NCI-H187 treated with DMSO at 0.1 percent for 48 hours (cell line): ENCODE measurements at places on chromosomes 13 and 19.

DNA sequence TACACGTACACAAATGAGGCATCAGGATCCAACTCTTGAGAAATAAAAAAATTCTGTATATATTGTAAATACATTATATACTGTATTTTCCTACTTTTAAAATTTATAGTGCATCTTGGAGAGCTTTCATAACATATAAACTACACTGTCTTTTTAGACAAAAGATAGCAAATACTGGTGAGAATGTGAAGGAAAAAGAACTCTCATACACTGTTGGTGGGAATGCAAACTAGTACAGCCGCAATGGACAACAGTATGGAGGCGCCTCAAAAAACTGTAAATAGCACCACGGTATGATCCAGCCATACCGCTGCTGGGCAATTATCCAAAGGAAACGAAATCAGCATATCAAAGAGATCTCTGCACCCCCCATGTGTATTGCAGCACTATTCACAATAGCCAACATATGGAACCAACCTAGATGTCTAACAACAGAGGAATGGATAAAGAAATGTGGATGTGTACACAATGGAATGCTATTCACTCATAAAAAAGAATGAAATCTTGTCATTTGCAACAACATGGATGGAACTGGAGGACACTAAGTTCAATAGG lies 292.4 kb downstream of the EFNB2 start:
- DNase-seq: no peak

- no peak for DNase-seq
Observed at GRCh38 chr19:19162495-19162894, 7.6 kb downstream of the MEF2B start.

DNA sequence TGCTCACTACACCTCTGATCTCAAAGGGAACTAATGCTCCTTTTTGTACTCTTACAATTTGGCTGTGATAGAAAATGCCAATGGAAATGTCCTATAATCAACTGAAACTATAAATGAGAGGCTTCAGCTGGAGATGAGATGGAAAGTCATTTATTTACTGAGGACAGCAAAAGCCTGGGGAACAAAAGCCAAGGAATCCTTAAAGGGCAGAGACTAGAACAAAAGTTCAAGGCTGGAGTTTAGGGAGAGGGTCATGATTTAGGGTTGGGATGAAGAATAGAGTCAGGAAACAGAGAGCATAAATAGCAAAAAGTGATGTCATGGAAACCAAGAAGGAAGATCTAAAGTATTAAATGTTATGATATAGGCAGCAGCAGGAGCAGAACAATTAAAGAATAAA lies 401.1 kb downstream of the FGF14 start:
- no peak for DNase-seq

GRCh38 chr19:3193256-3194105 lies 7.8 kb downstream of the NCLN start:
- no peak for DNase-seq

GRCh38 chr13:74816737-74817136 lies 665.2 kb downstream of the TBC1D4 start:
- no peak for DNase-seq

DNA sequence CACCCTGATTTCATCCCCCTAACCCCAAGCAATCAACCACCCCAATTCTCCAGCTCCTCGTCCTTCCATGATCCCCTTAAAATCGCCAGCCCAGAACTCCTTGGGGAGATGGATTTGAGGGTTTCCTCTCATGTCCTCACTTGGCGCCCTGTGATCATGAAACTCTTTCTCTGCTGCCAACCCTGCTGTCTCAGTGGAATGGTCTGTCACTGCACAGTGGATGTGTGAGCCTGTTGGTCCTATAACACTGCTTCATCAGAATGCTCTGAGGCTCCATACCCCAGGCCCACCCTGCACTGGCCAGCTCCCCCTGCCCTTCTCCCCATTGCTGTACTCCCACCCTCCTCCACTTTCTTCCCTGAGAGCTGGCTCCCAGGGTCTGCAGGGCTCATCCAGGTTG lies 12.6 kb upstream of the ZNF792 start:
- DNase-seq: no peak

GRCh38 chr19:34667349-34668076 lies 9.4 kb downstream of the SCGB2B2 start:
- DNase-seq: peak; percentile 15

- DNase-seq: no peak
Observed at GRCh38 chr19:38409631-38410133, 6.8 kb downstream of the FAM98C start.

DNA sequence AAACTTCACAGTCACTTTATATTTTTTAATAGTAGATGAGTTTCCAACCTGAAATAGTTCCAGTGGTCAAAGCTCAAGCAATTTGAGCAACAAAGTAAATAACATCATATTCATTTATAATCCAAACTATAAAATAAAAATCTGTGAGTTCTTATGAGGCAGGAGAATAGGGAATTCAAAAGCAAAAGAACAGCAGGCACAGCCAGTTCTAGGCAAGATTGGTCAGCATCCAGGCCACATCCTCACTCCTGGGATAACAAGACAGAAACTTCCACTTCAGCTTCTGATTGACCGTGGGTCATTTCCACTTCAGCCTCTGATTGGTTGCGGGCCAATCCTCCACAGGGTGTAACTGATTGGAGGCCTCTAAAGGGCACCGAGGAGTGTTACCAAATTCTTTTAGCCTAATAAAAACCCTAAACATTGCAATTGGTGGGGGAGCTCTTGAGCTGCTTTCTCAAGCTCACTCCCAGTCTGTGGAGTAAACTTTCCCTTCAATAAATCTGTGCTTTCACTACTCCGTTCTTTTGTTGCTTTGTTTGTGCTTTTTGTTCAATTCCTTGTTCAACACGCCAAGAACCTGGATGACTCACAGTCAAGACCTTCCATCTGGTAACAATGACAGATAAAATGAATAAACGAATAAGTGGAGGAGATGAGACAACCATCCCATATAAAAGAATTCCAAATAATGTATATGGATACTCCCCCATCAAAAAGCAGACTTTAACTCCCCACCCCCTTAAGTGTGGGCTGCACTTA lies 42.6 kb upstream of the AMER2 start:
- no peak for DNase-seq

- DNase-seq: no peak
Observed at GRCh38 chr19:38023671-38024541, 116.9 kb downstream of the SIPA1L3 start.

- DNase-seq: no peak
Observed at GRCh38 chr19:30391052-30391451, 18.9 kb downstream of the ZNF536 start.

DNA sequence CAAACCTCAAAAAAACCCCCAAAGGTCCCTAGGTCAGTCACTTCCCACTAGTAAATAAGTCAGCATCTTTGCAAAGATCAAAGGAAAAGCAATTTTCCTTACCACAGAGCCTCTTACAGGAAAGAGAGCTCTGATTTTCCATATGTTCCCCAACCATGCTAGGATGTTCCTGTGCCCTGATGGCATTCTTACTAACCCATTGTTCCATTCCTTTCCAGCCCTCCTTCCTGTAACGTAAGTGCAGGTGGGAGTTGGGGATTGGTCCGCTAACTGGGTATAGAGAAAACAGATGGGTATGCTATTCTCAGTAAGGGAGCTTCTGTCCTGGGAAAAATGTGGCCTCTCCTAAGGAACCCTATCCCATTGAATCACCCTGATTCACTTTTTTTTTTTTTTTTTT lies 14.3 kb downstream of the DPRX start:
- DNase-seq: no peak

DNA sequence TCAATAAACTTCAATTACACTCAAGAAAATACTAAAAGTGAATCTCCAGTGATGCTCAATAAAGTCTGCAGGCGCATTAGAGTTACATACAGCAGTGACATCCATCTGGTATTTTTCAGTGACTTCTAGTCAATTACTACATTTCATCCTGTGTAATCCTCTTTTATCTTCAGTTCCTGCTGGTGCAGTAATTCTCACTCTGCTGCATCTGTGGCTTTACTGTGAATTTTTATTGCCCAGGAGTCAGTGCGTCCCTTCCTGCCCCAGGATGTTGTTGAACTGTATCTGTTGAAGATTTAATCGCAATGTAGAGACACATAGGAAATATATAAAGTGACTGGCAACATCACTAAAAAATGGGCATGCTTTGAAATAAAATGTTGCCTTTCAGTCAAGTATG lies 196.3 kb upstream of the TMTC4 start:
- DNase-seq: no peak

GRCh38 chr13:70732611-70733010 lies 624.4 kb upstream of the KLHL1 start:
- peak; percentile 39 for DNase-seq

GRCh38 chr19:6713773-6714692 lies 6.4 kb downstream of the C3 start:
- DNase-seq: no peak

GRCh38 chr19:10927730-10928562 lies 493 bp downstream of the YIPF2 start:
- no peak for DNase-seq

- no peak for DNase-seq
Observed at GRCh38 chr13:41545432-41545707, 88.0 kb downstream of the RGCC start.

GRCh38 chr19:46254776-46255175 lies 25.2 kb downstream of the IGFL1 start:
- DNase-seq: no peak

DNA sequence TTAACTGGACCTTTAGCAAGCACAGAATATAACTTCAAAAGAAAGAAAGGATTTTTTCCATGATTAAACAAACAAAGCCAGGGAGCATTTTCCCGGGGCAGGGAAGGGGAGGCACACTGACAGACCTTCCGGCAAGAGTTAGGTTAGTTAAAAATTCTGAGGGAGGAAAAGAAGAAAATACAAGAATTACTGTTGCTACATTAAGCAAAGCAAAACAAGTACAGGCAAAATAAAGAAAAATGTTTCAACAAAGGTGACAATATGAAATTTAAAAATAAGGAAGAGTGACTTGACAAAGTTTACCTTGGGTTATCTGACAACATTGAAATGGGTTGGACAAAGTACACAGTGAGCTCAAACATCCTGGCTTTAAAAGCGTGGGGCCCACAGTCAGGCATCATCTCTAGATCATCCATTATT lies 51.5 kb downstream of the KLF12 start:
- DNase-seq: no peak

DNA sequence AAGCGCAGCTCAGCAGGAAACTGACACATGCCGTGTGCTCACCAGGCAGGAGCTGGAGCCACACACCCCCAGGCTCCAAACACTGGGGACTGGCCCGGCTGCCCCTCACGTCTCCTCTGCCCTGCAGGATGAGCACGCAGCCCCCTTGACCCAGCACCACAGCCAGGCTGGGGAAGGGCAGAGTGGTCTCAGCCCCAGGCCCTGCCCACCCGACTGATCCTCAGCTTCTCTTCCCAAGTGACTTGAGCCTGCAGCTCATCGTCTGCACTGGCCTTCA lies 20.3 kb downstream of the GRTP1 start:
- DNase-seq: no peak

- no peak for DNase-seq
Observed at GRCh38 chr13:109281017-109281902, 505.1 kb downstream of the IRS2 start.

DNA sequence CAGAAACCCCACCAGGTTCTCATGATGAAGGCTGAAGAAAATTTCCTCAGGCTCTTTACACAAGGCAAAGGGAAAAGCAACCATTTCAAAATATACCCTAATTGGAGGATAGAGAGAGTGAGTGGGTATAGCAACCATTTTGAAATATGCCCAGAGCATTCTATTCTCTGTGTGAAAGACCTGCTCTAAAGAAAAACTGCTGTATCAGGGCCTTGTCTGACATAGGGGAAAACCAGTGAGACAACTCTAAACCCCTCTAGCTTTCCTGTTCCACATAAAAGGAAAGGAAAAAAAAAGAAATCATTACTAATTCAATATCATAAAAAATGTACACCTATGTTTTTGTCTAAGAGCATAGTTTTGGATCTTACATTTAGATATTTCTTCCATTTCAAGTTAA lies 42.3 kb downstream of the TPTE2 start:
- DNase-seq: no peak

DNA sequence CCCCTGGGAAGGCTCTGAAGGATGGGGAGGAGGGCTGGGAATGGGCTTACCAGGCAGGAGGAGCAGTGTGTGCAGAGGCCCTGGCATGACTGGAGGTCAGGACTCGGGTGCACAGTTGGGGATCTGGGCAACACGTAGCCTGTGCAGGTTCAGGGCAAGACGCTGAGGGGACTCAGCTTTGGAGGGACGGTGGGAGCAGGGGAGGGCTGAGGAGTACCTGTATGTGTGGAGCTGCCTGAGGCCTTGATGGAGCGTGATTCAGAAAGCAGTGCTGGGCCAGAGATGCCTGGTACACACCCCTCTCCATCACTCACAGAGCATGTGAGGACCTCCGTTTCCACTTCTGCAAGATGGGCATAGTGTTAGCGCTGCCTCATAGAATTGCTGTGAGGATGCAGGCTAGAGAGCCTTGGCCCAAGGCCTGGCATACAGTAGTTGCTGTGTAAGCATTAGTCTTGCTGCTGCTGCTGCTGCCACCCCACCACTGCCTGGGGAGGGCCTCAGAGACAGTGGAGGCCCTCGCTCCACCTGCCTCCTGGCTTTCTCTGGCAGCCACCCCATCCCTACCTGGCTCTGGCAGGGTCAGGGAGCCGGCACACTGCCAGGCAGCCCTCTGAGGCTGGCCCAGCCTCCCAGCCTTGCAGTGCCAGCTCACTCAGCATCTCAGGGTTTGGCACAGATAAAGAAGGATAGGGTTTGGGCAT lies 2.4 kb downstream of the PAK4 start:
- no peak for DNase-seq

- DNase-seq: no peak
Observed at GRCh38 chr13:90414691-90415596, 932.5 kb upstream of the MIR17HG start.

DNA sequence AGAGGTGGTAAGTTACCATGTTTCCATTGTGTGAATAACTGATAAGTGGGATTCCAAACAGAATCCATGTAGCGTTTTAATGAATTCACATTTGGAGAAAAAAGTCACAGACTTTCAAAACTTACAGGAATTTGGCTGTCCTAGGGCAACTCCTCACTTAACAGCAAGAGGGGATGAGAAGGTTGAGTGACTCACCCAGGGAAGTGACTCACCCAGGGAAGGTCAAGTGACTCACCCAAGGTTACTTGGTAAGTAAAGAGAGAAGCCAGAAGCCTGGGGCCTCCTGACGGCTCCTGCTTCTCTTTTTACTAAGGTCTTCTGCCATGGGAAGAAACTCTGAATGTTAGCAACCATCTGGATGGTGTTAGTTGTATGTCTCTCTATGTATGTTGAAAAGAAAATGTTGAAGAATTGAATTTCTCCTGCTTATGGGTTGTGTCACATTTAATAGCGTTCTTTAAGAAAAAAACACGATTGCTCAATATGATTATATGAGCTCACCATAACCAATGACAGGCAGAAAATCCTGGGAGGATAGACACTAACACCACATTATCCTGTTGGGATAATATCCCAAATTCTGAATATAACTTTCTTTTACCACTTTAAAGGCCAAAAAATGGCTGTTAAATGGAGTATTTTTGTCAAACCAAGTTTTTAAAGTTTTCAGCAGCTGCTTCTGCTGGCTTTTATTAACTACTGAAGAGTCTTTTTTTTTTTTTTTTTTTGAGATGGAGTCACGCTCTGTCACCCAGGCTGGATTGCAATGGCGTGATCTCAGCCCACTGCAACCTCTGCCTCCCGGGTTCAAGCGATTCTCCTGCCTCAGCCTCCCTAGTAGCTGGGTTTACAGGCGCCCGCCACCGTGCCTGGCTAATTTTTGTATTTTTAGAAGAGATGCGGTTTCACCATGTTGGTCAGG lies 195.6 kb downstream of the GGACT start:
- DNase-seq: no peak
